ENCODE measurements at places on chromosomes 3 and 15. TPM values are rescaled to one million over a fixed set of nuclear protein-coding genes. Genes with fewer than 3 reads are reported as not detected.

Gene TMCO5A
- total RNA-seq, result not detected

Gene GOLGA8H
- total RNA-seq, result 0.08 TPM

Gene ABHD5
- total RNA-seq, result 20.1 TPM

Gene FAM81A
- 0.04 TPM for total RNA-seq

Gene PEX5L
- 0.15 TPM for total RNA-seq

Gene PLA2G4E
- total RNA-seq, result 0.27 TPM

Gene ITGA11
- total RNA-seq, result 0.08 TPM

Gene ST3GAL6
- total RNA-seq, result 10.8 TPM

Data from hair follicular keratinocyte (primary cell).